HFFc6 (cell line): ENCODE measurements at places on chromosomes 7 and 10. TPM values are rescaled to one million over a fixed set of nuclear protein-coding genes. Genes with fewer than 3 reads are reported as not detected.

DNA sequence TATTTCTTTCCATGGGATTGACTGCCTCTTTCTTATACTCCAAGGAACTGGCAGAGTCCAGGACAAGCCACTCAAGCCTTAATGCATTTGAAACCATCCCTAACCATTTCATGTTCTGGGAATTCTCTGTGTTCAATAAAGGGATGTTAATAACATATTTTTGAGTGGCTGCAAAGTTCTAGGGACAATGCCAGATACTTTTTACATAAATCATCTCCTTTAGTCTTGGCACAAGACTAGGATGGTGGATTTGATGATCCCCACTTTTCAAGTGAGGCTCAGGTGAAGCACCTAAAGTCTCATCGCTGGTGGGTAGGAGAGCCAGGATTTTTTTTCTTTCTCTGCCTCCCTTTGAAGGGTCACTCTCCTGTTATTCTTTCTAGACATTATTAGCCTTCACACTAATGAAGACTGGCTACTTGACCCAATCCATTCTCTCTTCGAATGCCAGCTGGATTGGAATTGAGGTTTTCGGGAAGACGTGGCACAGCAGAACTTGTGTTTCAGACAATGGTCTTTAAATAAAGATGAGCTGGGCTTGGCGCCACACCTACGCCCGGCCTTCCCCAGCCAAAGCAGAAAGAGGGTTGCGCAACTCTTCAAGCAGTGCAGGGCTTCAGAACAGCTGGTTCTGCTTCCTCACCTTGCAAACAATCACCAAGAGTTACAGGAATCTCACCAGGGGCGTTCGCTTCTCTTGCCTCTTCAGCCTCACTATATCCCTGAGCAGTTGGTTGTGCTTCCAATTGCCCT lies 73.8 kb upstream of the BMPER start:
- peaks cover under 1% of the 10 kb centered on the region; the same call in 1 of the 2 replicates for H3K36me3 ChIP-seq
- no peak overlapping the region for H3K4me3 ChIP-seq
- peaks cover 10% of the 10 kb centered on the region for H3K27me3 ChIP-seq
- peaks cover 13% of the 10 kb centered on the region for H3K4me1 ChIP-seq
- H3K27ac ChIP-seq: no peak overlapping the region
- DNase-seq: peak; percentile 16

GRCh38 chr7:143171697-143172096 lies 11.5 kb upstream of the TAS2R39 start:
- DNase-seq: no peak
- H3K4me1 ChIP-seq: no peaks in the 10 kb centered on the region
- H3K4me3 ChIP-seq: no peak overlapping the region

- DNase-seq: no peak
- H3K27me3 ChIP-seq: peaks cover 12% of the 10 kb centered on the region
- H3K4me1 ChIP-seq: no peaks in the 10 kb centered on the region
- no peaks in the 10 kb centered on the region for H3K36me3 ChIP-seq
- H3K4me3 ChIP-seq: no peak overlapping the region
Measured at GRCh38 chr7:18289788-18290187, 205.8 kb upstream of the HDAC9 start.

GRCh38 chr10:26703096-26703495 lies 5.6 kb downstream of the PDSS1 start:
- DNase-seq: no peak
- H3K36me3 ChIP-seq: peaks cover 41% of the 10 kb centered on the region
- peaks cover 33% of the 10 kb centered on the region for H3K4me1 ChIP-seq
- no peaks in the 10 kb centered on the region for H3K27me3 ChIP-seq
- H3K4me3 ChIP-seq: no peak overlapping the region
- H3K27ac ChIP-seq: no peak overlapping the region

GRCh38 chr7:25638068-25638467 lies 409.8 kb upstream of the NPVF start:
- no peaks in the 10 kb centered on the region for H3K4me1 ChIP-seq
- no peak overlapping the region for H3K4me3 ChIP-seq
- no peak for DNase-seq

GRCh38 chr10:112981553-112981952 lies 31.5 kb downstream of the TCF7L2 start:
- H3K4me3 ChIP-seq: no peak overlapping the region
- peaks cover 34% of the 10 kb centered on the region for H3K4me1 ChIP-seq
- peaks cover 5% of the 10 kb centered on the region; the same call in 1 of the 2 replicates for H3K36me3 ChIP-seq
- peak; percentile 6 for DNase-seq

RELN gene
- 0.05 to 0.39 TPM (median 0.13 TPM) in 3 replicates for total RNA-seq

GNAT3 gene
- not detected in 3 replicates for total RNA-seq

VTI1A gene
- total RNA-seq: 25.1 to 28.6 TPM (median 26.1 TPM) in 3 replicates

ADAM12 gene
- 5.5 to 12.9 TPM (median 9.0 TPM) in 3 replicates for total RNA-seq

ANKRD61 gene
- 0.17 TPM in 1 of 2 replicates, not detected in the other for total RNA-seq
